Omental fat pad (tissue), 4 donors: ENCODE measurements at places on chromosomes 16 and 17. TPM values are rescaled to one million over a fixed set of nuclear protein-coding genes. Genes with fewer than 3 reads are reported as not detected.

DNA sequence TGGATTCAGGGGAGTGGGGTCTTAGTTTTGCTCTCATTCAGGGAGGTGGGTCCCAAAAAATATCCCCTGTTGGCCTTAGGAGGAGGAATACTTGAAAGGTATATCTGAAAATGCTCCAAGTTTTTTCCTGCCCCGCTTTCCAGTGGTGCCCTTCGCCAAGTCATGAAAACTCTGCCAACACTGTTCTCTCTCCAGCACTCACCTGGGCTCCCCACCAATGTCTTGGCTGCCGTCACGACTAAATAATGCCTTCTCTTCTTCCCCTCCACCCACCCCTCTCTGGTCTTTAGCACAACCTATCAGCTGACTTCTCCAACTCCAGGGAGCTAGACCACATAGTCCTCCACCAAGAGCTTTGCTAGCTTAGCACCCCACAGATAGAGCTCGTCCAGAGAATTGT, 30.6 kb downstream of the ZFHX3 start:
- no peak for DNase-seq

- no peak for DNase-seq
Observed at GRCh38 chr17:1511756-1512321, 4.6 kb downstream of the INPP5K start.

SLC12A3 gene
- not detected for total RNA-seq

SALL1 gene
- total RNA-seq, result not detected

DNAI2 gene
- total RNA-seq, result not detected

LGALS9 gene
- total RNA-seq, result 53.9 TPM
